ENCODE measurements at places on chromosomes 5 and 9. TPM values are rescaled to one million over a fixed set of nuclear protein-coding genes. Genes with fewer than 3 reads are reported as not detected.

DMGDH gene
- not detected for polyA plus RNA-seq

SLC1A3 gene
- polyA plus RNA-seq, result 1.3 TPM

NOP16 gene
- 17.2 TPM for polyA plus RNA-seq

PCDHB15 gene
- polyA plus RNA-seq, result not detected

TENT4A gene
- 0.44 TPM for polyA plus RNA-seq

FGFR4 gene
- polyA plus RNA-seq, result not detected

COL23A1 gene
- polyA plus RNA-seq, result 0.11 TPM

PTPDC1 gene
- polyA plus RNA-seq, result 0.32 TPM

PCDHB11 gene
- polyA plus RNA-seq, result not detected

OMD gene
- not detected for polyA plus RNA-seq

FSTL4 gene
- polyA plus RNA-seq, result not detected

PAEP gene
- polyA plus RNA-seq, result not detected

TMEM215 gene
- not detected for polyA plus RNA-seq

LHX3 gene
- not detected for polyA plus RNA-seq

DBH gene
- polyA plus RNA-seq, result not detected
